AML-193 (cell line): ENCODE measurements at places on chromosomes 6 and 20.

- DNase-seq: no peak
These were observed 562 bp downstream of the GGT7 start for GRCh38 chr20:34871966-34872621.

- DNase-seq: peak; percentile 98
These were observed 119.4 kb downstream of the JARID2 start for GRCh38 chr6:15365273-15365687.

DNA sequence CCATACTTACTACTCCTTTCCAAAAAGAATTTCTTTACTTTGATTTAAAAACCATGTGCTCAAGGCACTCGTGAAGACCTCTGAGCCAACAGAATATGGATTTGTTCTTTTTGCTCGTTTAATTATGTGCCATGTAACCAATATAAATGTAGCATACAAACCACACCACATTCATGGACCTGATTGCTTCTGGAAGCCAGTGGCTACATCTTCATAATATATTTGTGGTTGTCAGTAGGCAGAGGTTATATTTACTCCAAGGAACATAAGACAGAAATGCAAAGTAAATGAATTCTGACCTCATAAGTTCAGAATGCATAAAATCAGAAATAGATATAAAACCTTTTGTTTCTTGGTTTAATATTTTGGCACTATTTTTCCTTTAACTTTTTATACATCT, 373.0 kb downstream of the HDGFL1 start:
- no peak for DNase-seq

GRCh38 chr6:109799664-109800063, 108.6 kb downstream of the FIG4 start:
- no peak for DNase-seq

DNA sequence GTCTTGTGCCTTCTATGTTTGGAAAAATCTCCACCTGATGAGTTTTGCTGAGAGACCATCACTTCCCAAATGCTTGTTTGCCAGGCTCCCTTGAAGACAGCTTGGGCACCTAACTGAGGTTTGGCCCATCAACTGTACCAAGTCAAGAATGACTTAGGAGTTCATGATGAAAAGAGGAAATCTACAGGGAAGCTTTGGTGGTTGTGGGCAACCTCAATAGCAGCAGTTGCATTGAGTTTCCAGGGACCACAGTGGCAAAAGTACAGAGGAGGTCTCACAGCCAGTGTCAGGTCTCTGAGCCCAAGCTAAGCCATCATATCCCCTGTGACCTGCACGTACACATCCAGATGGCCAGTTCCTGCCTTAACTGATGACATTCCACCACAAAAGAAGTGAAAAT, 49.7 kb upstream of the PHACTR1 start:
- no peak for DNase-seq

- DNase-seq: no peak
These were observed 86.7 kb upstream of the STMND1 start for GRCh38 chr6:17015144-17015543.

DNA sequence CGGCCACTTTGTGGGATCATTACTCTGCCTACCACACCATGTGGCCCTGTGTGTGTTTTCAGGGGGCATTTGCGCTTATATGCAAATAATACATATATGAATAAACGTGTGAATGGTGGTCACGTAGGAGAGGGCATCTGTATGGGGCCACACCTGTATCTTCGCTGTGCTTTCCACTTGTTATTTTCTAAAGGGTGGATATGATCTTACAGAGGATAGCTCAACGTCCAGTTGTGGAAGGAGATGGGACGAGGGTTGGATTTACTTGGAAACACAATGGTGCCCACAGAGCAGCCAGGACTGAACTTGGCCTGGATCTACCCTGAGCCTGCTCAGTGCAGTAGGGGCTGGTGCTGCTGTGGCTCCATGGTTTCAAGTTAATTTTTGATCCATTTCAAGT, 93.3 kb downstream of the YTHDF1 start:
- DNase-seq: no peak

DNA sequence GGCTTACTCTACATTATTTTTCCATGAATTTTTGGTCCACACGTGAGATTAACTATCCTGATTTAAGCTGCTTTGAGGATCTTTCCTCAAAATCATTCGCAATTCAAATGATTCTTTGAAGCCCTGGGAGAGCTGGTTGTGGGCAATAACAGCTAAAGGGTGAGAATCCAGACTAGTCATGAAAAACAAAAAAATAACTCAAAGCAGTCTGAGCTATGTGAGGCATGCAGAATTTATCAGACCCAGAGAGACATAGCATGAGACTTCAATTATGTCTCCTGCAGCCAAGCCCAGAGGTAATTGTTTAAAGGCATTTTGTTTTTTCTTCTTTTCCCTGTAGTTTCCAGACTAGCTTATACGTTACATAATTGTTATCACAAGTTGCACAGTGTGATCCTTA, 517.3 kb upstream of the PTCHD4 start:
- no peak for DNase-seq

DNA sequence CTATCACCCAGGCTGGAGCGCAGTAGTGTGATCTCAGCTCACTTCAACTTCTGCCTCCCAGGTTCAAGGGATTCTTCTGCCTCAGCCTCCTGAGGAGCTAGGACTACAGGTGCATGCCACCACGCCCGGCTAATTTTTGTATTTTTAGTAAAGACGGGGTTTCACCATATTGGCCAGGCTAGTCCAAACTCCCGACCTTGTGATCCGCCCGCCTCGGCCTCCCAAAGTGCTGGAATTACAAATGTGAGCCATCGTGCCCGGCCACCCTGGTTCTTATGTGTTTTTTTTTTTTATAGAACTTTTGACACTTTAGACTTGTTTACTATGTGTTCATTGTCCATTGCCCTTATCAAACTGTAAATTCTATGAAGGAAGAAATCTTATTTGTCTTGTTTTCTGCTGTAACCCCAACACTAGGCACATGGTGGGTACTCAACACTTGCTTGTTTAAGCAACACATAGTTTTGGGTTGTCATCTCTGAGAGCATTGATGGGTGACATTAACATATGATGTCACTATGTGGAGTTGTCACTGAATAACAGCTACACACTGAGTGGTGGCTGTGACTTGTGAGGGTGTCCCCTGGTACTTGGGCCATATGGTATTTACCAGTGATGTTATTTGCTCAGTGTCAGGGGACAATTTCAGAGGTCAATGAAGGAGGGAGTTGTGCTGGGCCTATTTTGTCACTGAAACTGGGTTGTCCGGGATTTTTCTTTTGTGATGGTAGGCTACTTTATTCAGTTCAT, 1.5 kb upstream of the PXMP4 start:
- no peak for DNase-seq

GRCh38 chr6:23036406-23036983, 467.1 kb downstream of the HDGFL1 start:
- no peak for DNase-seq

DNA sequence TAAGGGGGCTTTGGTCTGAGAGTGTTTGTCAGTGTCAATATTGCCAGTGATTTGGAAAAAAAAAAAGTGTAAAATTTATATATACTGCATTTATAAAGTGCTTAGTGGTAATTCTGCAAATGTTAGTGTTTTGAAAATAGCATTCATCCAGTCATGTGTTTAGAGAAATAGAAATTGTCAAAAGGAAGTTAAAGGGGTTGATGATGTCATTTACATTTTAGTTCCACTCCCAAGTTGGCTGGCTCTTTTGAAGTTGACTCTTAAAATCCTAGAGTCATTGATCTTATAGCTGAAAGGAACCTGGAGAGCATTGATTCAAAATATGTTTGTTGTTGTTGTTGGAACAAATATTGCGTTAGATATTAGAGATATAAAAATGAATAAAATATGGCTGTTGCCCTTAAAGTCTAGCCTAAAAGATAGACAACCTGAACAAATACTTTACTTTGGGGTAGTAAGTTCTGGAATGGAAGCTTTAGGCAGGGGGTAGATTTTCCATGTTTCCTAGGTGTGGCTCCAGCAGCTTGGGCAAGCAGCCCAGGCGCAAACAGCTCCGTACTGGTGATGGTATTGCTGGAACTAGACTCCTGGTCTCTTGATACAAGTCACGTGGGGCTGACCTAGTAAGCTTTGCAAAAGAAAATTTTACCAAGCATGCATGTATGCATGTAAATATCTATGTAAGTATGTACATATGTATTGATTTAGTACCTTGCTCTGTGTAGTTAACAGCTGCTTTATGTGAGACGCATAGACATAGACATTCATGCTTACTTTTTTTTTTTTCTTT, 46.3 kb downstream of the HIVEP1 start:
- peak; percentile 13 for DNase-seq

DNA sequence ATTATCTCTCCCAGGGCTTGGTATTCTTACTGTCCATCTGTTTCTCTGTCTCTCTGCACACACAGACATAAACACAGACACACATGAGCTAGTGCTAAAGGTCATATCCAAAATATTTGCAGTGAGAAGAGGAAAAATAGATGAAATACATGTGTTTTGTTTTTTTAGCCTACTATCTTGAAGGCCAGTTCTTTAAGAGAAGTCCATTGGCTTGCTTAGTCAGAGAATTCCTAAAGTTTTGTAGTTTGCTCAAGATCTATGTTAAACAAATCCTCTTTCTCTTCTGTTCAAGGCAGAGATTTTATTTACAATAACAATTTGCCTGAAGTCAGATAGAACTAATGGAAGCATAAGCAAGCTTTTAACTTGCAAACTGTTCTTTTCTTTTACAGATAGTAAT, 120.0 kb upstream of the AKIRIN2 start:
- DNase-seq: no peak

DNA sequence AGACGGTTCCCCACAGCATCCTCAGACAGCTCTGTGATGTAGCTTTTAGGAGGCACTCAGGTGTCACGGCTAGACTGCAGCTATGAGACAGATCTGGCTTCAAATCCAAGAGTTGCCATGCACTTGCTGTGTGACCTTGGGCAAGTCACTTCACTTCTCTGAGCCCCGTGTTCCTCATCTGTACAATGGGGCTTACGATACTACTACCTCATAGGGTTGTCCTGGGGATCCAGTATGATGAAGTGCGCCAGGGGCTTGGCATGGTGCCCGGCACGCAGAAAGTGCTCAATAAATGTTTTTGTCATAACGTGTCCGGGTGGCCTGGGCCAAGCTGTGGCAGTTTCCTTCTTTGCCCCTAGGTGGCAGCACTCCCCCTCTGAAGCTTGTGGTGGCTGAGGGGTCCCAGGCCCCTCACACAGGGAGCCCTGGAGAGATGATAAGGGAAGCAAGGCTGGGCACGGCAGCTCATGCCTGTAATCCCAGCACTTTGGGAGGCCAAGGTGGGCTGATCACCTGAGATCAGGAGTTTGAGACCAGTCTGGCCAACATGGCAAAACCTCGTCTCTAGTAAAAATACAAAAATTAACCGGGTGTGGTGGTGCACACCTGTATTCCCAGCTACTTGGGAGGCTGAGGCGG, 19.1 kb upstream of the CHMP4B start:
- DNase-seq: no peak

GRCh38 chr20:19706463-19706862, 51.6 kb upstream of the RIN2 start:
- no peak for DNase-seq

DNA sequence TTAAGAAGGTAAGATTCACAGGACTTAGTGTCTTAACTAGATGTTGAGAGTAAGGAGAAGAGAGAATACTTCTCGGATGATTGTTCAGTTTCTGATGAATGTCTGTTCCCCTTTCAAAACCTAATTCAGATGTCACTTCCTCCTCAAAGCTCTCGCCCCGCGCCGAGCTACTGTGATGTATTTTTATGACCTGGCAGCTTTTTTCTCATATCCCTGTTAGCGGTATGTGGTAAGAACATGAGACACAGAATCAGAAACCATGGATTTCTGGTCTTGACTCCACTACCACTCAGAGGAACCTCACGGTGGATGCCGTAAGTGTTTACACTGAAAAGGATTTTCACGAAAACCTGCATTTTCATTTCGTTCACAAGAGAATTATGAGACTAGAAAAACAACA, 48.4 kb downstream of the CEP43 start:
- peak; percentile 73 for DNase-seq

- no peak for DNase-seq
These were observed 376.4 kb downstream of the PREX1 start for GRCh38 chr20:48451401-48451800.

DNA sequence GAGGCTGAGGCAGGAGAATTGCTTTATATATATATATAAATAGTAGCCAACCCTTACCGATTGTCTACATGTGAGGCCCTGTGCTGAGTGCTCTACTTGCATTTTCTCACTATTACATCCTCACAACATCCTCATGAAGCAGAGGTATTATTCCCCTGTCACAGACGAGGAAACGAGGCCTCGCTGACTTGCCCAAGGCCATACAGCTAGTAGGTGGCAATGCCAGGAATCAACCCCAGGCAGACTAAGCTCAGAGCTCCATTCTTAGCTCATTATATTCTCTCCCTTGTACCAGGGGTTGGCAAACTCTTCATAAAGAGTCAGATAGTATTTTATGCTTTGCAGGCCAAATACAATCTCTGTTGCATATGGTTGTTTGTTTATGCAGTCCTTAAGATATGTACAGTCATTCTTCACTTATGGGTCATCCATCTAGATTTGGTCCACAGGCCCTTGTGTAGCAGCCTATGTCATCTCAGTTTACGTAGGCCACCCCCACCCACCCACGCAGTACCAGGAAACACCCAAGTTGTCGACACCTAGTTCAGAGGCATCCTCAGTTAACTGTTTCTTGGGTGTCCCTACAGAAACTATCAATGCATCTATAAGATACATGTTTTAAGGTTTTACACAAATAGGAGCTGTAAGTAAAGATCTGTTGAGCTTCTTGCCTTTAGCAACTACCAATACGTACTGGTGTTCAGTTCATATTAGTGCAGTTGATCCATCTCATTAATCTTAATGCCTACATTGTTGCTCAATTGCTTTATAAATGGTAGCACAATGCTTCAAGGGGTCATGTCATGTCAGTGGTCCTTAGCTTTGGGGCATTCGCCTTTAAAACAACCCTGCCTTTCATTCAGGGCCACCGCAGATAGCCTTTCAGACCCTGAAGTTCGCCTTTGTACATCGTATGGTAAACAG, 3.0 kb downstream of the CASS4 start:
- DNase-seq: no peak

DNA sequence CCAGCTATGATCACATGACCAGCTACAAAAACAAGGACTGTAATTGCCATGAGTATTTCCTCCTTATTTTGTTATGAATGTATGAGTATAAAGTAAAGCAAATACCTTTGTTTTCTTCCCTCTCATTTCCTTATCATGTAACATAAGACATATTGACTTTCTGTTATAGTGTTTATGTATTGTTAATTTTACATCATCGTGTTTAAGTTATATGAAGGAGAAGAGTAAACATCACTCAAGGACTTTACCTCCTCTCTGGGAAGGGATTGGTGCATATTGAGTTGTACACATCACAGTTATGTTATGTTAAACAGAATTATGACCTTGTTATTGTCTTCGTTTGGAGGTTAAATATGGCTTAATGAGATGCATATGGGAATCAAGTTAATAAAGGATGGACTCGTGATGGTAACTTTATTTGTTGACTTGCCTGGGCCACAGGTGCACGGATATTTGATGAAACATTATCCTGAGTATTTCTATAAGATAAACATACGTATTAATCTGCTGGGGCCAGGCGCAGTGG, 57.3 kb upstream of the CNKSR3 start:
- no peak for DNase-seq

GRCh38 chr20:10075606-10076005, 40.8 kb downstream of the ANKEF1 start:
- no peak for DNase-seq
